ENCODE measurements at places on chromosomes 16 and 17. TPM values are rescaled to one million over a fixed set of nuclear protein-coding genes. Genes with fewer than 3 reads are reported as not detected.

KRTAP4-1 gene
- not detected for total RNA-seq

DNA sequence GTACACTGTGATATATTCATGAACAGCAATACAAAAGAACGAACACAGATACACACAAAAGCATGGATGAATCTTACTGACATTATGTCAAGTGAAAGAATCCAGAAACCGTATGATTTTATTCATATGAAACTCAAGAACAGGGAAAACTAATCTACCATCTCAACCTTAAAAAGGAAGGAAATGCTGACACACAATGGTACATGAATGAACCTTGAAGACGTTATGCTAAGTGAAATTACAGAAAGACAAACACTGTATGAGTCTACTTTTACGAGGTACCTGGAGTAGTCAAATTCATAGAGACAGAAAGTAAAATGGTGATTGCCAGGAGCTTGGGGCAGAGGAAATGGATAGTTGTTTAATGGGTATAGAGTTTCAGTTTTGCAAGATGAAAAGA is 8.7 kb upstream of the PRKCB start:
- no peaks in the 10 kb centered on the region for H3K36me3 ChIP-seq
- H3K4me1 ChIP-seq: no peaks in the 10 kb centered on the region
- H3K4me3 ChIP-seq: no peak overlapping the region
- H3K27me3 ChIP-seq: no peaks in the 10 kb centered on the region
- H3K27ac ChIP-seq: no peak overlapping the region
- no peak for DNase-seq

CNTD1 gene
- not detected for total RNA-seq

PDK2 gene
- total RNA-seq: 11.4 TPM

ZNF423 gene
- total RNA-seq: 39.6 TPM

HCRT gene
- not detected for total RNA-seq

DNA sequence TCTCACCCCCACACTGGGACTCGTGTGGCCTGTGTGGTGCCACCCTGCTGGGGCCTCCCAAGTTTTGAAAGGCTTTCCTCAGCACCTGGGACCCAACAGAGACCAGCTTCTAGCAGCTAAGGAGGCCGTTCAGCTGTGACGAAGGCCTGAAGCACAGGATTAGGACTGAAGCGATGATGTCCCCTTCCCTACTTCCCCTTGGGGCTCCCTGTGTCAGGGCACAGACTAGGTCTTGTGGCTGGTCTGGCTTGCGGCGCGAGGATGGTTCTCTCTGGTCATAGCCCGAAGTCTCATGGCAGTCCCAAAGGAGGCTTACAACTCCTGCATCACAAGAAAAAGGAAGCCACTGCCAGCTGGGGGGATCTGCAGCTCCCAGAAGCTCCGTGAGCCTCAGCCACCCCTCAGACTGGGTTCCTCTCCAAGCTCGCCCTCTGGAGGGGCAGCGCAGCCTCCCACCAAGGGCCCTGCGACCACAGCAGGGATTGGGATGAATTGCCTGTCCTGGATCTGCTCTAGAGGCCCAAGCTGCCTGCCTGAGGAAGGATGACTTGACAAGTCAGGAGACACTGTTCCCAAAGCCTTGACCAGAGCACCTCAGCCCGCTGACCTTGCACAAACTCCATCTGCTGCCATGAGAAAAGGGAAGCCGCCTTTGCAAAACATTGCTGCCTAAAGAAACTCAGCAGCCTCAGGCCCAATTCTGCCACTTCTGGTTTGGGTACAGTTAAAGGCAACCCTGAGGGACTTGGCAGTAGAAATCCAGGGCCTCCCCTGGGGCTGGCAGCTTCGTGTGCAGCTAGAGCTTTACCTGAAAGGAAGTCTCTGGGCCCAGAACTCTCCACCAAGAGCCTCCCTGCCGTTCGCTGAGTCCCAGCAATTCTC is 27.4 kb downstream of the STH start:
- H3K4me1 ChIP-seq: peaks cover 41% of the 10 kb centered on the region
- no peaks in the 10 kb centered on the region for H3K27me3 ChIP-seq
- no peaks in the 10 kb centered on the region for H3K36me3 ChIP-seq
- DNase-seq: peak; percentile 41
- H3K27ac ChIP-seq: peak overlapping the region; percentile 77

DHRS7C gene
- total RNA-seq: not detected

DNA sequence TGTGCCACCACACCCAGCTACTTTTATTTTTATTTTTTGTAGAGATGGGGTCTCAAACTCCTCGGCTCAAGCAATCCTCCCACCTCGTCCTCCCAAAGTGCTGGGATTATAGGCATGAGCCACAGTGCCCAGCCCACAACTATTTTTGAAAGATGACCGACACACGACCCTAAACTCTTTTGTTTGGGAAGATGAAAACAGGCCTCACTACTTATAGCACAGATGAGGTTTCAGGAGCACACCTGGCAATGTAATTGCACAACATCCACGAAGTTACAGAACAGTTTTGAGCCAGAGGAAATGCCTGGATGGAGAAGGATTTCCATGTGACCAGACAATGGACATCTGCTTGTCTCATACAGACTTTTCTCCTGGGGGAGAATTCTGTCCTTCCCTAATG is 43.4 kb upstream of the PRSS54 start:
- H3K4me1 ChIP-seq: peaks cover 11% of the 10 kb centered on the region
- DNase-seq: no peak
- H3K27me3 ChIP-seq: no peaks in the 10 kb centered on the region
- H3K36me3 ChIP-seq: no peaks in the 10 kb centered on the region

TTLL6 gene
- 1.9 TPM for total RNA-seq

DNA sequence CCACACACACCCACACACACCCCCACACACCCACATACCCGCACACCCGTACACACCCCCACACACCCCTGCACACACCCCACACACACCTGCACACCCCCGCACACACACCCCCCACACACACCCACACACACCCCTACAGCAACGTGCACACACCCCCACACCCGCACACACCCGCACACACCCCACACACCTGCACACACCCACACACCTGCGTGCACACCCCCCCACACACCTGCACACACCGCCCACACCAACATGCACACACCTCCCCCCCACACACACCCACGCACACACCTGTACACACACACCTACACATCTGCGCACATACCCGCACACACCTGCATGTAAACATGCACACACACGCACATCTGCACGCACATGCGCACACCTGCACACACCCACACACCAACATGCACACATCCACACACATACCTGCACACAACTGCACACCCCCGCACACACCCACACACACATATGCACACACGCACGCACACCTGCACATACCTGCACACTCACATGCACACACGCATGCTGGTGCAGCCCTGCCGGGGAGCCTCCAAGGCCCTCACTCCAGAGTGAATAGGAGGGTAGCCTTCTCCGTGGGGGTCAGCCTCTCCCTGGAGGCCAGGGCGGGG is 7.5 kb downstream of the ASPSCR1 start:
- no peak overlapping the region for H3K4me3 ChIP-seq
- no peak overlapping the region for H3K27ac ChIP-seq
- H3K27me3 ChIP-seq: no peaks in the 10 kb centered on the region
- H3K4me1 ChIP-seq: no peaks in the 10 kb centered on the region

GRCh38 chr17:28500712-28501379 is 5.3 kb upstream of the FOXN1 start:
- no peaks in the 10 kb centered on the region for H3K36me3 ChIP-seq
- no peak overlapping the region for H3K27ac ChIP-seq
- H3K4me3 ChIP-seq: no peak overlapping the region

HBA1 gene
- total RNA-seq: not detected

DNA sequence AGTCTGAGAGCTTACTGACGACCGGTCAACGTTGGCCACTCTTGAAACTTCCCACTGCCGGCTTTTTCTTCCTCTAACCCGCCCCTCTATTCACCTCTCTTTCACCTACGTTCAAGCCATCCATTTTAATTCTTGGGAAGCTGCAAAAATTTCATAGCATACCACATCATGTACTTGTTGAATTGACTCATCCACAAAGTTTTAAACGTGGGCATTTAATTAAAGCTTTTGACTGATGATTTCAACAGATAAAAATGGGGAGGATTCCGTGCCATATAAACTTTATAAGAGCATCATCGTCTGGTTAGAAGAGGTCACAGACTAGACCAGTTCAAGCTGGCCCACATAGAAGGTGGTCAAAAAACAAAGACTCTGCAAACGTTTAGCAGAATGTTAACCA is 22.5 kb downstream of the VPS53 start:
- no peak for DNase-seq
- no peak overlapping the region for H3K4me3 ChIP-seq
- H3K27me3 ChIP-seq: no peaks in the 10 kb centered on the region
- H3K27ac ChIP-seq: no peak overlapping the region

DNA sequence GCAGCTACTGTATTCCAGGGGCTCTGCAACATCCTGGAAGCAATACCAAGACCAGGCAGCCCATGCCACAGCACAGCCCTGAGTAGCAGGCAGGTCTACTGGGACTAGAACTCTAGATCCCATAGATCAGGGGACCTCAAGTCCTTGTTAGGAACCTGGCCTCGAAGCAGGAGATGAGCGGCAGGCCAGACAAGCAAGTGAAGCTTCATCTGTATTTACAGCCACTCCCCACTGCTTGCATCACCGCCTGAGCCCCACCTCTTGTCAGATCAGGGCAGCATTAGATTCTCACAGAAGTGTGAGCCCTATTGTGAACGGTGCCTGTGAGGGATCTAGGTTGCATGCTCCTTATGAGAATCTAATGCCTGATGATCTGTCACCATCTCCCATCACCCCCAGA is 295.7 kb upstream of the TNRC6C start:
- no peak for DNase-seq
- H3K27ac ChIP-seq: no peak overlapping the region
- H3K36me3 ChIP-seq: no peaks in the 10 kb centered on the region
- H3K4me3 ChIP-seq: no peak overlapping the region

DNA sequence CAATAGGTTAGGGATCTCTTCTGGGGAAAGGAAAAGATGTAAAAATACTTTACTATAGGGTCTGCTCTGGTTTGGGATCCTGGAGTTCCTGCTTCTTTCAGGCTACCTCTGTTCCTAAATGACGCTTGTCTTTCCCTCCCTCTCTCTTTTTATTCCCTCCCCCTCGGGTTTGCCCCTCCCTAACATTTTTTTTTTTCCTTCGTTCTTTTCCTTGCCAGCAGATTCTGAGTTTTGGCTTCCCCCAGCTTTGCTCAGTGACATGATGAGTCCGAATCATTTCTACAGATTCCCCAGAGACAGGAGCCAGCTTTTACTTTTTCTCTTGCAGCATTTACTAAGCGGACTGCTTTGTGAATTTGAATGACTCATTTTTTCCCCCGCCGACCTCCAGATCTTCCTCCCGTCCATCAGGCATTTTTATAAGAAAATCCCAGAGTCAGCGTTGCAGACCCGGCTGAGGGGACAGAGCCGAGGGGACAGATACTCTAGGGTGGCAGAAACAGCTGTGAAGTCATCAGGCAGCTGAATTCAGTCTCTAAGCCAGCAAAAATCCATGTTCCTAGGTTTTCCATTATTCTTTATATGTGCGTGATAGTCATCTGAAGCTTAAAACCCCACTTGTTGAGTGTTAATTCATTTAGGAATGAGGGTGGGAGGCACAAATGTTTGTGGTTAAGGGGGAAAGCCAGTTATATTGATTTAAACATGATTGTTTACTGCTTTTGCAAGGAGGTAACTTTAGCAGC is at the start of gene TMEM100:
TSS of gene TMEM100 (minus strand) at position 123 of the 746 bp plus-strand sequence. CDS start 1,794 bp downstream, outside the sequence.
- H3K4me1 ChIP-seq: peaks cover 25% of the 10 kb centered on the region
- DNase-seq: peak; percentile 26
- H3K36me3 ChIP-seq: no peaks in the 10 kb centered on the region
- H3K27me3 ChIP-seq: no peaks in the 10 kb centered on the region
- no peak within 1 kb of the TSS for H3K27ac ChIP-seq

GRCh38 chr17:37478187-37478586 is 11.5 kb upstream of the DUSP14 start:
- no peaks in the 10 kb centered on the region for H3K27me3 ChIP-seq
- no peak for DNase-seq
- peaks cover 26% of the 10 kb centered on the region for H3K36me3 ChIP-seq

DNA sequence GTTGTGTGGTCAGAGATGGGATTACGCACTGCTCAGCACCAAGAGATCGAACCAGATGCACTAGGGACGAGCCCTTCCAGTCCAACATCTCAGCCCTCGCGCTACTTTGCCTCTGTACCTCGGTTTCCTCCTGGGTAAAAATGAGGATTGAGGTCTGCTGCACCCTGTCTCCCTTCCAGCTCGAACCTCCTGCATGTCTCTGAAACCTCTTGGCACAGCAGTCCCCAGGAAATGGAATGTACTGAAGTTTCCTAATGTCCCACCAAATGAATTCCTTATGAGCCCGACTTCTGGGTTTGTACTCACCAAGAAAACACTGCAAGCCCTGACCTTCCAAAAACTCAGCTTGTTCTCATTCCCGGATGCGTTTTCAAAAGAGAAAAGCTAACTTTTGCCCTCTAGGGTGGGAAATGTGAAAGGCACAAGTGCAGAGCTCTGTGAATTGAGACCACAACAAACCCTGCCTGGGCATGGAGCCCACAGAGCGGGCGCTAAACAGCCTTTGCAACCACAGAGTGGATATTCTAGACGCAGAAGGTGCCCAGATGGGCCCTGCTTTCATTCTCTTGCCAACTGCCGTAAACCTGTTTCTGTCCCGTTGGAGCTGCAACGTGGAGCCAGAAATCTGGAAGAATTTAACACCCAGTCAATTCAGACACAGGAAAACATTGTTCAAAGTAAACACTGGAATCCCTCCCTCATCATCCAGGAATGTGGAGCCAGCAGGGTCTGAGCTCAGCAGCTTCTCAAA is 10.3 kb downstream of the CDRT4 start:
- no peaks in the 10 kb centered on the region for H3K4me1 ChIP-seq
- no peak overlapping the region for H3K4me3 ChIP-seq
- H3K36me3 ChIP-seq: no peaks in the 10 kb centered on the region
- no peak overlapping the region for H3K27ac ChIP-seq
